ENCODE measurements at places on chromosomes 16 and 17.
A peak's percentile ranks its signal among the peaks of the same experiment; 100 is the strongest.

- DNase-seq: no peak
These were observed 19.7 kb downstream of the G6PC1 start for GRCh38 chr17:42920106-42920900.

- no peak for DNase-seq
These were observed 23.1 kb upstream of the CDC42EP4 start for GRCh38 chr17:73334771-73335513.

DNA sequence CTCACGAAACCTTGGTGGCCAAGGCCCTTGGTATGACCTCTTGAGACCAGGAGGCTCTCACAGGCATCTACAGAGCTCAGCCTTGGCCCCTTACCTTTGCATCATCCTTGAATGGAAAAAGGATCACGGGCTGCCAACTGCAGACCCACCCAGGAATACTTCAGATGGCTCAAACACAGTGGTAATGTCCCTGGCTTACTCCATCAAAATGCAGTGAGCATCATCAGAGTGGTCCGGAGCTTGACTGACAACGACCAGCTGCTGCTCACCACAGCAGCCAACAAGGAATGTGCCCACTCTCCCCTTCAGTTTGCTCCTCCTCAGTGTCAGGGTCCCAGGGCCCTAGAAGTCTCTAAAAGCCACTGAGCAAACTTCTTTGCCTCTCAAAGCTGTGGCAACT, 17.6 kb upstream of the MYH3 start:
- no peak for DNase-seq

DNA sequence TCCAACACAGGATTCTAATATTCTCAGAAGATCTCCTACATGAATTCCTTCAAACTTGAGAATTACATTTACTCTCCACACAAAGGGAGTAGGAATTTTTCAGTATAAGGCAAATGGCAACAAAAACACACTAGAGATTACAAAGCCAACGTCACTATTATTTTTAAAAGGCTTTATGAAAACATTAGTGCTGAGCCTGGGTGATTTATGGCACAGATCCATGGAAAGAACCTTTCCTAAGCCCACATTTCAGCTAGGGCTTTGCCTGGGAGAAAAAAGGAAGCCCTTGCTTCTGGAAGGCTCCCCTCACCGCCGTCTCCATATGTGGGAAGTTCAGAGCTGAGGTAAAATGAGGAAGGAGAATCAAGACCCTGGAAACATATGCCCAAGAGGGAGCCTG, 499.4 kb upstream of the HSBP1 start:
- DNase-seq: no peak

DNA sequence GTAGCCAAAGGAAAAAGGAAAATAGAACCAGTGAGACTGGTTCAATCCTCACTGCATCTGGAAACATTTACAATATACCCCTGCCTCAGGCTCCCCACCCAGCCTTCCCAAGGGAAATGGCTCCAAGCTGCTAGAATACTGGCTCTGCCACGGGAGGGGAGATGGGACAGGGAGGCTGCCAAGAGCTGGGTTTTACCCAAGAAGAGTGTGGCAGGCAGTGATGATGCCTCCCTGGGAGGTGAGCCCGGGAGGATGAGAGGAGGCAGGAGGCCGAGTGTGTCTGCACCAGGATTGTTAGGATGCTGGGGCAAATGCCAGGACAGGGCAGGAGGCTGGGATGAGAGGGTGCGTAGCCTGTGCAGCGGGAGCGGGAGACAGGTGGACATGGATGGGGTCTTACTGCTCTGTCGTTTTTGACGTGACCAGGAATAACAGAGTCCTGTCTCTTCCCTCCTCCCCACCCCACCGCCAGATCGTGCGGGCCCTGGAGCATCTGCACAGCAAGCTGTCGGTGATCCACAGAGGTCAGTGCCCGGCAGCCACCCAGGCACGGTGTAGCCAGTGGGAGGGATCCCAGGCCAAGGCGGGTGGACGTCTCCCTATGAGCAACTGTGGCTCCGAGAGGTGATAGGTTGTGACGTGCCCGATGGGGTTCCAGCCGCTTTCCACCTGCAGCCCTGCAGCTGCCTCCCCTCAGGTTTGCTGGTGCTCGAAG, 18.4 kb downstream of the MAP2K3 start:
- DNase-seq: no peak

DNA sequence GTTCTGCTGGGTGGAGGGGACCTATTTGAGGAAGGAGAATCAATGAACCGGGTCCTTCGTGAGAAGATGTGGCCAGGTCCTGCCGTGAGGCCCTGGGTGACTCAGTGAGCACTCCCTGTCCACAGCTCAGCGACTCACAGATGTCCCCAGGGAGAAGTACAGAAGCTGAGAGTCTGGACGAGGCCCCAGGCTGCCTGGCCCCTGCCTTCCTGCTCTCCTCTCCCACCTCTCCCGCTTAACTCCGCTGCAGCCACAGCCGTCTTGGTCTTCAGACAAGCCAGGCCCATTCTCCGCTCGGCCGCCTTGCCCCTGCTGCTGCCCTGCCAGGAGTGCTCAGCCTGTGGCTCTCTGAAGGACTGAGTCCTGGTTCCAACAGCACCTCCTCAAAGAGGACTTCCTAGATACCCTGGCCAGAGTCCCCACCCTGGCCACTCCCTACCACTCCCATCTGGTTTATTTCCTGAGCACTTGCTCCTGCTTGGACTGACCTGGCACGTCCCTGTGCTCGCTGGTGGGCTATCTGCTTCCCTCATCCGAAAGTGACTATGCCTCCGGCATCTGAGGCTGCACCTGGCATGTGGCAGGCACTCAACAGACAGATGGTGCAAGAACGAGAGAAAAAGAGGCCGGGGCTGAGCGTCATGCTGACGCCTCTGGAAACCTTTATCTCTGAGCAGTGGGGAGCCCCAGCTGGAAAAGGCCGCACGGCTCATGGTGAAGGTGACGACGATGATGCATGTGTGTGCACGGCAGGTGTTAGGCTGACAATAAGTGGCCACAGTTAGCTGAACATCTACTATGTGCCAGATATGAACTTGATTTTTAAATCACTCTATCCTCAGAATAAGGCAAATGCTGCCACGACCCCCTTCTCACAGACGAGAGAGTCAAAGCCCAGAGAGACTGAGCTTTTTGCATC, 9.2 kb upstream of the TNFRSF13B start:
- DNase-seq: no peak

GRCh38 chr17:43423777-43424455, 25.1 kb downstream of the ARL4D start:
- no peak for DNase-seq

GRCh38 chr17:12068946-12069345, 48.3 kb downstream of the MAP2K4 start:
- no peak for DNase-seq

DNA sequence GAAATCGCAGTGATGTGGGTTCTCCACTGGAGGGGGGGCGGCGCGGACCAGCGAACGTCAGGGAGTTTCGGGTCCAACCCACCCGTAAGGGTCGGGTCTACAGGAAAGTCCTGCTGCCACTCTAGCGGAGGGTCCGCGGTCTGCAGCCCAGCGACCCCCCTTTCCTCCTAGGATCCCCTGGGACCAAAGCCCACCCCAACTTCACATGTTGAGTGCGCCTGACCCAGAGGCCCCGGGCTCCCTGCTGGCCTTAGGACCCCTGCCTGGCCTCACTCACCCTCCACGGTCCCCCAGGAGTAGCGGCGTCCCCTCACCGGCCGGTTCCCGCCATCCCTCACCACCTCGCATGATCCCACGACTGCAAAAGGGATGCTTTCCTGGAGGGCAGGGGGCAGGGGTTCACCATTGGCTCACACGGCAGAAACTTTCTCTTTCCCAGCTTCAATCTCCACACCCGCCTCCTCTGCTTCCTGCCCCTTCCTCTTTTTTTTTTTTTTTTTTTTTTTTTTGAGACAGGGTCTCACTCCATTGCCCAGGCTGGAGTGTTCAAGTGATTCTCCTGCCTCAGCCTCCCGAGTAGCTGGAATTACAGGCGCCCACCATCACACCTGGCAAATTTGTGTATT, 3.1 kb downstream of the SEPTIN1 start:
- DNase-seq: no peak

DNA sequence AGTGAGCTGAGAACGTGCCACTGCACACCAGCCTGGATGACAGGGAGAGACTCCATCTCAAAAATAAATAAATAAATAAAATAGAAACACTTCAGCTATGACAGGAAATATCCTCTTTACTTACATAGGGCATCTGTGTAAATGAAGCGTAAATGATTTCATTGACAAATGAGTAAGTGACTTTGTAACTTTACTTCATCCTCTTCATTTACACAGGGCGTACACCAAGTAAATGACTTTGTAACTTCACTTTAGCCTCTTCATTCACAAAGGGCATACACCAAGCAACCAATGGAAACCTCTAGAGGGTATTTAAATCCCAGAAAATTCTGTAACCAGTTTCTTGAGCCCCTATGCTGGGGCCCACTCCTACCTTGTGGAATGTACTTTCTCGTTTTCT, 16.2 kb upstream of the KLHDC4 start:
- no peak for DNase-seq

DNA sequence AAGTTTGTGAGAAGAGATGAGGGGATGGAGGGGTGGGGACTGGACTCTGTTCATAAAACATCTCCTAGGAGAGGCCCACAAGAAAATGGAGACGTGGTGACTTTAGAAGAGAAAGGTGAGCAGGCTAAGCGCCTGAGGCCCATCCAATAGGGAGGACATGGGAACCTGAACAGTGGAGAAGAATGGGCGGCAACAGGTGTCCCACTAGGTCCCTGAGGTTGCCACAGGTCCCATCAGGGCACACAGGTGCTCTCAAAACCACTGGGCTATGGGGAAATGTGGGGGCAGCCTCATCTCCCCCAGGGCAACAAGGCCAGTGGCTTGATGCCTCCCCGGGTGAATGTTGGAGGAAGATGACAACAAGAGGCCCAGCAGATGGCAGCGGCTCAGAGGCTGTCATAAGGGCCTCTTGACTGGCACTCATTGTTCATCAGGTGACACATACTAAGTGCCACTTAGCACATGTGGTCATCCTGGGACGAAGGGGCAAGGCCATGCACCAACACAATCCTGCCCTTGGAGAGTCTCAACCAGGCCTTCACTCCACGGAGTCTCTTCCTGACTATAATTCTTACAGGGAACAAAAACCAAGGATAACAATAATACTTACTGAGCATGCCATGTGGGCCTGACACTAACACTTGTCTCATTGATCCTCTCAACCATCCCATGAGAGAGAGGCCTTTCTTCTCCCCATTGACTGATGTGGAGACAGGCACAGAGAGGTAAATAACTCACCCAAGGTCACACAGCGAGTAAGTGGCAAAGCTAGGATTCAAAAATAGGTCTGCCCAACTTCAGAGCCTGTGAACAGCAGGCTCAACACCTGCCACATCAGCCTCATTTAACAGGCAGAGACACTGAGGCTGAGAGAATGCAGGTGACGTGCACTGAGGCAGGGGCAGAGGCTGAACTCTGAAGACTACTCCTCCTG, 38.0 kb downstream of the CUEDC1 start:
- DNase-seq: no peak

GRCh38 chr17:705011-705410, 9.6 kb downstream of the VPS53 start:
- no peak for DNase-seq

DNA sequence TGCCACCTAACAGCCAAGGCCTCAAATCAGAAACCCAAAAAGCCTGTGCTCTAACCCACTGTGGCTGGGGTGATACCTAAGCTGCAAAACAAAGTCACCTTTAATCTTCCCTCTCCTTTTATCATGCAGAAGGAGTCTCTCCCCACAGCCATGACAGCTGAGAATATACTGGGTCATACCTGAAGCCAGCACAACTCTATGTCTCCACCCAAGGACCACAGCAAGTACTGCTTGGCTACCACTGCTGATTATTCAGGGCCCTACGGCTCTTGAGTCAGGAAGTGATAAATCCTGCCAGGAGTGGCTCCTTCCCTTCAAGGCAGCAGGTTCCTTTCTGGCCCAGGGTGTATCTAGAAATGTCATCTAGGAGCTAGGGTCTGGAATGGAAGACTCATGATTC, 151.5 kb upstream of the TOM1L1 start:
- DNase-seq: peak; percentile 35

- no peak for DNase-seq
These were observed 133.6 kb downstream of the SNX11 start for GRCh38 chr17:48241131-48241591.

- DNase-seq: no peak
These were observed 160.3 kb downstream of the SHISA9 start for GRCh38 chr16:13061691-13062090.

DNA sequence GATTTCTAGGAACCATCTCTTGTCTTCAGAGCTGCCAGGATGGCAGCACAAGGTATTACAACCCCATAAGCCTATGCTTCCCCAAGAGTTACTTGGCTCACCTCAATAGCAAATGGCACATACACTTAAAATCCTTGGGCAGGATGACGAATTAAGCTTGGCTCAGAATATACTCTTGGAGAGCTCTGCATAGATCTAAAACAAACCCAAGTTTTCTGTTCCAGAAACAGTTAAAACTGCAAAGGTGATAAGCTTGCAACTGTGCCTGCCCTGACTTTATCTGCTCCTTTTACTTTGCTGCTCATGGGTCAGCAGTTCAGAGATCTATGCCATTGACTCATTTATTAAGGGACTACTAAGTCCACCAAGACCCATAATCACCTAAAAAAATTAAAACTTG, 26.1 kb downstream of the XPO6 start:
- no peak for DNase-seq

DNA sequence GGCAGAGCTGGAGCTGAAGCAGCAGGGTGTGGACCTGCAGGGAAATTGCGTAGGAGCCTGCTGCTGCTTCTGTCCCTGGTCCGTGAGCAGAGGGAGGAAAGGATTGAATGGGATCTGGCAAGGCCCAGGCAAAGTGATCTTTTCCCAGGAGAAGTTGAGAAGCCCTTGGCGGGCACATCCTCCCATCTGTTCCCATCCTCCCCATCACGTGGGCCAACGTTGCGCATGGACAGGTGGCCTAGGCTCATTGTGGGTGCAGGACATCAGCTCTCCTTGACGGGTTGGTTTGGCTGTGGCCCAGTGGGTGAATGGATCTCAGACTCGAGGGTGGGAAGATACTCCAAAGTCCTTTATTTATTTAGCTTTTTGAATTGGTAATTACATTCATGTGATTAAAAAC, 29.4 kb upstream of the POLR3E start:
- no peak for DNase-seq

- DNase-seq: no peak
These were observed 1.3 kb downstream of the TTYH2 start for GRCh38 chr17:74214484-74215341.

GRCh38 chr17:82577300-82577699, 57.8 kb downstream of the FOXK2 start:
- DNase-seq: no peak

GRCh38 chr16:19153876-19154275, 14.2 kb upstream of the SYT17 start:
- no peak for DNase-seq

GRCh38 chr16:54062361-54063278, 224.0 kb downstream of the IRX3 start:
- DNase-seq: peak; percentile 12

GRCh38 chr17:82297280-82297713, 20.1 kb downstream of the CD7 start:
- no peak for DNase-seq

Measured in iPS DF 19.7 (cell line).